ENCODE measurements at places on chromosomes 4 and X.

DNA sequence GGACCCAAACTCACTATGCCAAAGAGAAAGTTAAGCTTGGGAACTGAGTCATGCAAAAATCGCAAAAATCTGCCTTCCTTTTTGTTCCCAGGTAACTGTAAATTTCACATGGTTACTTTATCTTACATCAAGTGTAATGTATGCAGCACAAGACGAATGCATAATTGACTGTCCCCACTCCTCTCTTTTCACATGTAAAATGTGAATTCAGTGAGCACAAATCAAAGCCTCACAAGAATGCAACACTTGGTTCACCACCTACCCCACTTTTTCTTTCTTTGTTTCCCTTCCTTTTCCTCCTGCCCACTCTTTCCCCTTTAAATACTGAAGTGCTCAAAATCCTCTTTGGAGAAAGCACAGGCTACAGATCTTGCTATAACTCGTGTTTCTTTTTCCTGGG, 53.2 kb downstream of the MAGED4B start:
- no peak overlapping the region for H3K4me3 ChIP-seq
- no peaks in the 10 kb centered on the region for H3K27me3 ChIP-seq
- H3K36me3 ChIP-seq = no peaks in the 10 kb centered on the region
- no peak overlapping the region for H3K27ac ChIP-seq

- H3K4me3 ChIP-seq = no peak overlapping the region
- no peak for DNase-seq
- H3K27me3 ChIP-seq = no peaks in the 10 kb centered on the region
- peaks cover 7% of the 10 kb centered on the region for H3K4me1 ChIP-seq
- no peak overlapping the region for H3K27ac ChIP-seq
- no peaks in the 10 kb centered on the region for H3K36me3 ChIP-seq
Measured at GRCh38 chrX:49197543-49198087, 2.4 kb downstream of the SYP start.

DNA sequence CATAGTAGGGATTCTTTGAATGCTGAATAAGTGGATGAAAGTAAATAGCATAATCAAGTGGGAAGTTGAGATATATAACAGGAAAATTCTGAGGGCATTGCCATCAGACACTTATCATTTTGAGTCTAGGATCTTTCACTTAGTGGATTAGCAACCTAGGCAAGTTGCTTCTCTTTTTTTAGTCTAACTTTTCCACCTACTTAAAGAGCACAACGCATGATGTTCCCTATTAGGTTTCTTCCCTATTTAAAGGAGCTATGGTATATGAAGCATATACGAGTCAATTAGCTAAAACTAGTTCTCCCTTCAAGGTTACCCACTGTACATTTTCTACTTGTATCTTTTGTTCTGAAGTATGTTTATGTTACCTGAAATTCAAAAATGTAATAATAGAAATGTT, 67.1 kb upstream of the HS3ST1 start:
- H3K27ac ChIP-seq = no peak overlapping the region
- H3K36me3 ChIP-seq = no peaks in the 10 kb centered on the region
- no peak for DNase-seq
- H3K4me3 ChIP-seq = no peak overlapping the region
- no peaks in the 10 kb centered on the region for H3K4me1 ChIP-seq

DNA sequence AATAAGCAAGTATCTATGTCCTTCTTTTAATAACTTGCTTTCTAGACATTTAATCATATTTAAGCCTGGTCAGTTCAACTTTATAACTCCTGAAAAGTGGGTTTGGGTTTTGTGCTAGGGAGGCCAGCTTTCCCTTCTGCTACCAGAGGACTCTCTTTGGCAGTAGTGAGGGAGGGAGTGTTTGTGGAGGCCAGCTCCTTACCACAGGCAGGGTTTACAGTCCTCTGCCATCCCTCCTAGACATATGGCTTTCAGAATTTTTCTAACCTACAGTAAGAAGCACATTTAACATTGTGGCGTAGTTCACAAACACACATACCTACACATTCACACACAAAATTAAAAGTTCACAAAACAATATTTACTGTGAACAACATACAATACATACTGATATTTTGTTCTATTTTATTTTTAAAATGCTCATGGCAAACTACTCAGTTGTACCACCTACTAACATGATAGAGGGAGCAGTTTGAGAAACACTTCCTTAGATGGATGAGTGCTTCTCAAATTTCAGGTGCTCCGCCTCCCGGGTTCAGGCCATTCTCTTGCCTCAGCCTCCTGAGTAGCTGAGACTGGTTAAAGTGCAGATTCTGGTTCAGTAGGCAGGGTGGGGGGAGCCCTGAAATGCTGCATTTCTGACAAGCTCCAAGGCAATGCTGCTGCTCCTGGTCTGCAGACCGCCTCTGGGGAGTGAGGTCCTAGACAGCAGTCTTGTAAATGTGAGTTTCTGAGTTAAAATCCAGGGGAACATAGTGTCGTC, 86.7 kb downstream of the PTTG2 start:
- no peak for DNase-seq
- no peaks in the 10 kb centered on the region for H3K27me3 ChIP-seq
- H3K27ac ChIP-seq = no peak overlapping the region
- no peaks in the 10 kb centered on the region for H3K4me1 ChIP-seq
- no peak overlapping the region for H3K4me3 ChIP-seq
- H3K36me3 ChIP-seq = peaks cover 10% of the 10 kb centered on the region

- H3K27me3 ChIP-seq = no peaks in the 10 kb centered on the region
- H3K4me1 ChIP-seq = no peaks in the 10 kb centered on the region
Measured at GRCh38 chr4:39429476-39430334, 23.0 kb downstream of the KLB start.

DNA sequence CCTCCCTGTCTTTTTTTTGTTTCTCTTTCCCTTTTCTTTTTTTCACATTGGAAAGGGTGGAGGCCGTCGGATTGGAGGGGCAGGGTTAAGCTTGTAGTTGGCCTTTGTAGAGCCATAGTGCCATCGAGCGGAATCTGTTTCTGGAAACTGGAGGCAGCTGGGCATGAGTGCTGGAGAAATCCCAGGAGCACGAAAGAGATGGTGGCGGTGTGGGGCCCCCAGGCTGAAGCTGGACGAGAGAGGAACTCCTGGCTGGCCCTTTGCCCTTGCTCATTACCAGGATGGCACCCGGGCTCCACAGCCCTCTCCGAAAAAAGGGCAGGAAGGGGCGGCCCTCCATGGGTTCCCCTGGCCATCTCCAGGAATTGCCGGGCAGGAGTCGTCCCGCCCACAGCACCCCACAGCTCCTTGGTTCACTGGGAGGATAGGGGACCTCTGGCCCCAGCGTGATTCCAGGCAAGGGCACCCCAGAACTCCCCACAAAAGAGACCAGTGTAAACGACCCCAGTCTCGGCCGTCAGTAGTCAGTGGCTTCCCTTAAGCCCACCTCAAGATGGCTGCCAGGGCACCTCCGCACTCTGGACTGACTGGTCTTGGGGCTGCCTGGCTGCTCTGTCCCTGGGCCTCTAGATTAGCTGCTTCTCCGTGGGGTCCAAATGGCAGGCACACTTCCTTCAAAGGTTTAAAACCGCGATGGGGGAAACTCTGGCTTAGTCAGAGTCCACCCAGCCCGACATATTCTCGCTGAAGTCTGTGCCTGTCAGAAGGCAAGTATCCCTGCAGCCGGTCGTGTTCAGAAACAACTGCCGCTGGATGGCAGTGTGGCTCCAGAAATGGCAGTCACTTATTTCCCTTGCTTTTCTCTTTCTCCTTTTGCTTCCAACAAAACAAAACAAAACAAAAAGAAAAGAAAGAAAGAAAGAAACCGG, 74.1 kb downstream of the NBDY start:
- no peak overlapping the region for H3K27ac ChIP-seq
- no peak for DNase-seq
- H3K27me3 ChIP-seq = no peaks in the 10 kb centered on the region
- peaks cover 8% of the 10 kb centered on the region for H3K4me1 ChIP-seq

GRCh38 chr4:40190019-40190418, 6.8 kb upstream of the RHOH start:
- no peaks in the 10 kb centered on the region for H3K4me1 ChIP-seq
- no peaks in the 10 kb centered on the region for H3K27me3 ChIP-seq
- no peak overlapping the region for H3K27ac ChIP-seq
- DNase-seq = no peak
- H3K4me3 ChIP-seq = no peak overlapping the region

GRCh38 chr4:55762819-55763218, 56.8 kb upstream of the EXOC1L start:
- no peaks in the 10 kb centered on the region for H3K4me1 ChIP-seq
- DNase-seq = no peak
- H3K27ac ChIP-seq = no peak overlapping the region
- H3K27me3 ChIP-seq = no peaks in the 10 kb centered on the region
- H3K36me3 ChIP-seq = no peaks in the 10 kb centered on the region
- no peak overlapping the region for H3K4me3 ChIP-seq

DNA sequence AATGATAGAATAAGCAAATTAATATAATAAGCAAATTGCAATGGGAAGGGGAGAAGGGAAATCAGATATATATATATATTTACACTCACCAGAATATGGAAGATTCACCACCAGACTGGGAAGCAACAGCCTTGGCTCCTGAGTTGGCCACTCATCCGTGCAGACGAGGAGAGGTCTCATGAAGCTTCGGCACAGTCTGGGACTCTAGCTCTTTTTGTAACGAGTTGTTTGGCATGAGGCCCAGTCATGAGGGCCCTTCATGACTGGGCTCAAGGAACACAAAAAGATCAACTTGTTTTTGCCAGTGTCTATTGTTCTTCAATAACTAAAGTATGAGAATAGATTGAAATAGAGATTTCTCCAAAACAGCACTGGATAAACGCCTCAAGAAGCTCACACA, 176.4 kb downstream of the ADGRA3 start:
- H3K4me1 ChIP-seq = no peaks in the 10 kb centered on the region
- no peak overlapping the region for H3K27ac ChIP-seq
- H3K36me3 ChIP-seq = no peaks in the 10 kb centered on the region
- DNase-seq = no peak

DNA sequence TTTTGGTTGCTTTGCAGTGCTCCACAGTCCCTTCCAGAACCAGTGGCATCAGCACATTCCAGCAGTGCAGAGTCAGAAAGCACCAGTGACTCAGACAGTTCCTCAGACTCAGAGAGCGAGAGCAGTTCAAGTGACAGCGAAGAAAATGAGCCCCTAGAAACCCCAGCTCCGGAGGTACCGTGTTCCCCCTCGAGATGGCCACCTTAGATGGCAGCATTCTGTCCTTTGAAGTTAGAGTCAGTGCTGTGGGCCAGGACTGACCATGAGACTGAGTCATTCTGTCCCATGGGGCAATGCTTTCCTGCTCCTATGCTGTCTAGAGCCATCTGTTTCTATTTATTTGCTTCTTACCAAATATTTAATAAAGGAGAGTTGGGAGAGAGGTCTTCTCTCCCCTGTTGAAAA, 112.3 kb downstream of the KLHL8 start:
- H3K36me3 ChIP-seq = peaks cover 38% of the 10 kb centered on the region
- H3K4me3 ChIP-seq = no peak overlapping the region
- peak overlapping the region; percentile 32 for H3K27ac ChIP-seq

DNA sequence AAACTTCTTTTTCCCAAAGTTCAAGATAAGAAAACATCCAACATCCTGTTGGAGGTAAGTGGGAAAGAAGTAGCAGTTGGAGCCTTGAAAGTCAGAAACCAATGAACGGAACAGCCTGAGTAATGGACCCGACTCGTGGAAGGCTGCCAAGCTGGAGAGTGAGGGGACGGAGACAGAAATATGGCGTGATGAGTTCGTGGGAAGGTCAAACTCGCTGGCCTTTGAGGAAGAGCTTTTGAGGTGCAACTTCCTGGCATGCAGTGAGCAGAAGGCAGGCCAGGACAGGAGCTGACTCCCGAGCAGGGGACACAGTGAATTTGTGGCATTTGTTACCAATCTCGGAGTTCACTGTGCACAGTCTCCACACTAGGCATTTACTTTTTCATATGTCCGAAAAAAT, 1.0 kb upstream of the TRIML1 start:
- H3K36me3 ChIP-seq = no peaks in the 10 kb centered on the region
- no peak overlapping the region for H3K27ac ChIP-seq
- no peak for DNase-seq

DNA sequence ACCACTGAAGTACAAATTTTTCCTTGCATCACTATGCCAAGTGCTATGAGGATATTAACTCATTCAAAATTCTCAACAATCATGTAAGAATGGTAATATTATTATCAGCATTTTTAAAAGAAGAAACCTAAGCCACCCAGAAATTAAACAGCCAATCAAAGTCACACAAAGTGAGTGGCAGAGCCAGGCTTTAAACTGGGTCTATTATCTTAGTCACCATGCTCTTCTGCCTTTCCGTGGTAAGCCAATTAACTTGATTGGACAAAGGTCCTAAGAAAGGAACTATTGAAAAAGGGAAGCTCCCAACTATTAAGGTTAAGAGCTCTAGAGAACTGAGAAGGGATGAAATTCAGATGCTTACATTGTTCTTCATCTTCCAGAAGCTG, 111.5 kb downstream of the ASB9 start:
- no peaks in the 10 kb centered on the region for H3K27me3 ChIP-seq
- H3K4me3 ChIP-seq = no peak overlapping the region
- no peak overlapping the region for H3K27ac ChIP-seq
- H3K36me3 ChIP-seq = no peaks in the 10 kb centered on the region
- no peak for DNase-seq
- H3K4me1 ChIP-seq = no peaks in the 10 kb centered on the region

DNA sequence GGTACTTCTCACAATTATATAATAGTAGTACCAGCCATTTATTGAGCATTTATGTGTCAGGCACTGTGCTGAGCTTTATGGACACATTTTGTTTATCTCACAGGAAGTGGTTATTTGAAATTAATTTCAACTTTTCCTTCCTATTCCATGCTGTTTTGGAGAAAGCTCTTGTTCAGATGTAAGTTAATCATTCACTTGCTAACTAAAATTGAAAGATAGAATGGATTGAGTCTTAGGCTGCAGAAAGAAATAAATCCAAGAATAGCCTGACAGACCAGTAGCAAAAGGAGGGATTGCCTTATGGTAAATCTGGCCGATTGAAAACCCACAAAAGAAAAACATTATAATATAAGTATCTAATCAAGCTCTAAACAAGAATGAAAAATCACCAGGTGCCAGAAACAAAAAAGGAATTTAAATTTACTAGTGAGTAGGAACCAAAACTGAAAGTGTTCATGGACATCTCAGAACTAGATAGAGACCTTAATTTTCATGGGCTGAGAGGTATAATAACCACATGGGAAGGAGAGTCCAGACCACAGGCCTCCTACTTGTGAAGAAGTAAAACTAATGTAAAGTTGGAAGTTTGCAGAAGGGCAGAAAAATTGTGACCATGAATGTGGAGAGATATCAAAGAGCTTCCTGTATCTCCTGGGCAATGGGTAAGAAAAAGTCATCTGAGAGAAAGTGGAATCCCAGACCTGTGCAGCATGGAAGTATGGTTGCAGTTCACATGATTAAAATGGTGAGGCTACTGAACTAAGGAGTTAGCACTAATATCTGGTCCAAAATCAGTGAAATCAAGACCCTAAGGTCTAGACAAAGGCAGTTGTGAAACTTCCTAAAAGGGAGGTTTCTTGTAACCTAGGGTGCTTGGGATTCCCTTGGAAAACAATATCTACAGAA, 38.0 kb downstream of the RADX start:
- H3K27ac ChIP-seq = no peak overlapping the region
- no peaks in the 10 kb centered on the region for H3K4me1 ChIP-seq
- no peaks in the 10 kb centered on the region for H3K27me3 ChIP-seq
- H3K4me3 ChIP-seq = no peak overlapping the region
- no peaks in the 10 kb centered on the region for H3K36me3 ChIP-seq
- no peak for DNase-seq

- no peak overlapping the region for H3K4me3 ChIP-seq
- no peaks in the 10 kb centered on the region for H3K4me1 ChIP-seq
- no peaks in the 10 kb centered on the region for H3K36me3 ChIP-seq
- H3K27ac ChIP-seq = no peak overlapping the region
- no peaks in the 10 kb centered on the region for H3K27me3 ChIP-seq
- no peak for DNase-seq
Measured at GRCh38 chrX:9627922-9628321, 137.7 kb downstream of the GPR143 start.

All from suprapubic skin (tissue), 4 donors.